ENCODE measurements at places on chromosomes 12 and 14.

- DNase-seq = no peak
Observed at GRCh38 chr14:89279649-89280232, 137.3 kb downstream of the FOXN3 start.

GRCh38 chr12:105425254-105426174 lies 95.0 kb downstream of the C12orf75 start:
- DNase-seq = no peak

- no peak for DNase-seq
Observed at GRCh38 chr14:106690333-106690891, 1164.0 kb downstream of the TMEM121 start.

- DNase-seq = no peak
Observed at GRCh38 chr12:115835445-115835844, 442.0 kb downstream of the MED13L start.

DNA sequence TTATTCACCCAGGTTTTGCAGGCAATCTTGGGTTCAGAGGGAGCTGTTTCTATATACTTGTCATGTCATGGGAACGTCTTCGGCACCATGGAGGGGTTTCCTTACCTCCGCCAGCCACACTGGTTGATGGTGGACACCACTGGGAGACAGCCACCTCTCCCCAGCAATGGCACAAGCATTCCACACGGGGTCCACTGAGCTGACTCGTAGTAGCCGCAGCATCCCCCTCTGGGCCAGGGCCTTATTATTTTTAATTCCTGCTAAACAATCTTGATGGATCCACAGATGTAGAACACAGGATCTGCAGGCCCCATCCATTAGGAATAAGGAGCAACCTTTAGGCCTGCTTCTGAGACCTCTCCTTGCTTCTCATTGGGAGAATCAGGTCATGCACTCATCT lies 132.9 kb downstream of the DICER1 start:
- no peak for DNase-seq

- peak; percentile 67 for DNase-seq
Observed at GRCh38 chr14:23562822-23563472, 4.6 kb downstream of the AP1G2 start.

DNA sequence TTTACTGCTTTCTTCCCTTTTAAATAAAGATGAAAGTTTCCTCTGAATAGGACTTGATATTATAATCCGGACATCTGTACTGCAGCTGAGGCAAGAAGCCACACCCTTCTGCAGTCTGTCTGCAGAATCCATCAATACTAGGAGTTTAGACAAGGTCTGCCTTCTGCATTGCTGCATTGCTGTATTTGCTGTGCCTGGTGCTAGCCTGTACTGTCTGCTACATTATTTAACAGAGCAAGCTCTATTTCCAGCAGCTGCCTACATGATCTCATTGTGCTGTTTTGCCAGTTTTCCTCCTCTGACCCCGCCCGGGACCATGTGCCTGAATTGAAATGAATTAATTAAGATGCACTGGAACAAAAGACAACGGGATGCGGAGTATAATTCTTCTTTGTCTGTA lies 1.7 kb downstream of the TUBA1A start:
- peak; percentile 75 for DNase-seq

GRCh38 chr14:73859145-73859544 lies 7.5 kb downstream of the PTGR2 start:
- DNase-seq = peak; percentile 42

DNA sequence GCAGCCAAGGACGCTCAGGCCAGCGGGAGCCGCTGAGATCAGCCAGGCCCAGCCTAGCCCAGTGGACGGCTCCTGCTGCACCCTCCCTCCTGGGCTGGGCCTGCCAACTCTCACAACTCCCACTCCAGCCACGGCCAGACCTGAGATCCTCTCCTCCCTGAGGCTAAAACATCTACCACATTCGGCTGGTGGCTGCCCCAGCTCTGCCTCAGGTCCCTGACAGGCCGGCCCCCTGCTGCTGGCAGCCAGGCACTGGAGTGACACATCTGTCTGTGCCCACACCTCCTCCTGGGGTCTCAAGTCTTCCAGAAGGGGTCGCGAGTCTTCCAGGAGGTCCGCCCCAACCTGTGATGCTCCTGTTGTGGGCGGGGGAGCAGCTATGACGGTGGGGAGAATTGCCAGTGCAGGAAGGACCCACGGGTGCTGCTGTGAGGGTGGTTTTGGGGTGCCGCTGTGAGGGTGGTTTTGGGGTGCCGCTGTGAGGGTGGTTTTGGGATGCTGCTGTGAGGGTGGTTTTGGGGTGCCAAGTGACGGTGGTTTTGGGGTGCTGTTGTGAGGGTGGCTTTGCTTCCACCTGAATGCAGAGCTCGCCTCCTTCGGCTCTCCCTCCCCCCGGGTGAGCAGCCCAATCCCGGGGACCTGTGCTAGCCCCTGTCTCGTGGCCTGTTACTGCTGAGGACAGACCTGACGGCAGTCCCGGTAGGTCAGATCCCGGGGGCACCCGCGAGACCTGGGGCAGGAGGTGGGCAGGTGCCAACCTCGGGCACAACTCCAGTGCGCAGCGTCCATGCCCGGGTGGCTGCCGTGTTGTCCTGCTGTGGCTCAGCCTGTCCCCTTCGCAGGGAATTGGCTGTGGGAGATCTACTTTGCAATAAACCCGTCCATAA lies 27.5 kb upstream of the C14orf180 start:
- no peak for DNase-seq

DNA sequence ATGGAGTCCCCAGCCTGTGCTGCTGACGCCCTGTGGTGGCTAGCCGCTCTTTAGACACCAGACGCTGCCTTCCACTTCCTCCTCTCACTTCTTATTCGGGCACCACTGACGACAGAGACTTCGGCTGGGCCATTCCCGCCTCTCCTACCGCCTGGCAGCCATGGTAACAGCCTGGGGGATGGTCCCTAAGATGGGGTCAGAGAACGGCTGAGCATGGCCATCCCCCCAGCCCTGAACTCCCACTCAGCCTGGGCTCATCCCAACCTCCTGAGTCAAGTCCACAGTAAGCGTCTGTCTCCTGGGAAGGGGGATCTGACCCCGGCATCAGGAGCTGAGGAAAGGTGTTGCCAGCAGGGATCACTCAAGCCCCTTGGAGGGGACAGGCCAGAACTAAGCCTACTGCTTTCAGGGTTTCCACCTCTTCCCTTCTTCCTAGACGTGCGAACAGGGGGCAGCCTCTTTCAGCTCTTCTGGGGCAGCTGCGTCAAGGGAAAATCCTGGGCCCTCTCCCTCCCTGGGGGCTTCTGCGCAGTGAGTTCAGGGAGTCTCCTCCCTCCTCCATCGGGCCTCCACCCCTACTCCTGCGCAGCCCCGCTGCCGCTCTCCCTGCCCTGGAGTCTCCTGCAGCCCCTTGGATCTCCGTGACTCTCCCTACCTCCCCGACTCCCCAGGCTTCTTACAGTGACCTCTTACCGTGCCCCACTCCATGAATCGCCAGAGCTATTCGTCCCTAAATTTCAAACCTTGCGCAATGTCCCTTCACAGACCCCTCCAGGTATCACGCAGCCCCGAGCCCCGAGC lies 643 bp upstream of the TAMALIN start:
- no peak for DNase-seq

DNA sequence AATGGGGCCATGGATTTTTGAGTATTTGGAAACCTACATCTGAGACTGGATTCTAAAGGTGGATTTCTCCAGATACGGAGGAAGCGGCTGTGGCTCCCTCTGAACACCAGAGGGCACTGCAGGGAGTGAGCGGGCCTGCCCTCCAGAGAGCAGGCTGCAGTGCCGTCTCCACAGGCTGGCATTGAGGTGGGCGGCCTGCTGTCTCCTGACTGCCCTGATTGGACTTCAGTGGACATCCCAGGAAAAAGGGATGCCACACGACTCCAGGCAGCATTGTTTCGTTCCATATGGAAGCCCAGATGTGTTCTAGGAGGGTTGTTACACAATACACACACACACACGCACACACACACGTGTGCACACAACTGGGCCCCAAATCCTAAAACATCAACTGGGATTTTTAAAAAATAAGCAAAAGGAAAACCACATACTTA lies 20.9 kb upstream of the ANO2 start:
- peak; percentile 57 for DNase-seq

- peak; percentile 85 for DNase-seq
Observed at GRCh38 chr12:46357438-46358324, 14.9 kb downstream of the SLC38A2 start.

DNA sequence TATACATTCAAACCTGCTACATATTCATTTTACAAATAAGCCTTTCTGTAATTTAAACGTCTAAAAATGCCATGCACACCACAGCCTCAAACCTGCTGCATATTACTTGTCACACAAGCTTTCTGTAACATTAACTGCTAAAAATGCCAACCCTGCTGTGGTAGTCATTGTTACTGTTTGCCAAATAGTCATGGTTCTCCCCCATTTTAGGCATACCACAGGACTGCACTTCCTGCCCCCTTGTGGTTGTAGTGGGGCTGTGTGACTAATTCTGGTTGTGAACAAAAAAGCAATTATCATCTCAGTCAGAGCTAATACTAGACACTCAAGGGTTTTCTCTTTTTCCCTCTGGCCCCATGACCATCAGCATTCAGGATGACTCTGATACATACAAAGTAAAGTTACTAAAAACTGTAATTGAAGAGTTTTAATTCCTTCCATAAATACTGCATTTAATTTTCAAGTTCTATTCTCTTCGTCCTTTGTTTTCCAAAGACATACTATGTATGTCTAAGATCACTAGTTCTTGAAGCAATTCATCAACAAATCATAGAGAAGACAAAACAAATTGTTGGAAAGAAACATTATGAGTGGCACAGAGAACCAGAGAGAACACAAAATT lies 5.7 kb upstream of the SLC35F4 start:
- peak; percentile 60 for DNase-seq

- DNase-seq = no peak
Observed at GRCh38 chr12:2654311-2654710, 140.5 kb upstream of the FKBP4 start.

GRCh38 chr12:26032719-26033241 lies 74.3 kb downstream of the RASSF8 start:
- DNase-seq = peak; percentile 81

DNA sequence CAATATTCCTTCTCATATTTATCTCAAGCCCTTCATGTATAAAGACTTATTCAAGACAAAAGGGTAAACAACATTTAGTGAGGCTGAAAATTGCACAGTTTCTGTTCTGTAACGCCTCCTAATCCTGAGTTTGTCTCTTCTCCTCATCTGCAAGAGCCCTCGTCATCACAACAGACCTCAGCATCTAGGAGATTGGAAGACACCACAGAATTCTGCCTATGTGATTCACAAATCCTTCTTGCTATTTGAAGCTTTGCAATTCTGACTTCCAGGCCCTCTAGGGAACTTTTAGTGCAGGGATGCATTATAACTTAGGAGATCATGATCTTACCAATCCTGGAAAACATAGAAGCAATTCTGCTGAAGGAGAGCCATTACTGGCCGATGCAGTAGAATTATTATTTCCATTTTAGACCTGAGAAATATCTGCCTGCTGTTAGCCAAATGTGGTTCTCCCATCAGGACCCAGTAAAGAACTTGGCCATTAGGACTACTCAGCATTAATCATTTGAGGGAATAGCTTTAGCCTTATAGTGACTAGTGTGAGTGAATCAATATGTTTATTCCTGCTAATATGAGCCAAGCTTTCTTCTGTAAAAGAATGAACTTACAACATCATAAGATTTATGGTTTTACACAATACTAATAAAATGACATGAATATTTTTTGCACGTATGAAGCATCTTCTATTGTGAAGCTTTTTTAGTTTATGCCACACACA lies 119.5 kb downstream of the ANO4 start:
- DNase-seq = no peak

GRCh38 chr12:19095756-19096480 lies 33.6 kb upstream of the PLEKHA5 start:
- DNase-seq = peak; percentile 22

DNA sequence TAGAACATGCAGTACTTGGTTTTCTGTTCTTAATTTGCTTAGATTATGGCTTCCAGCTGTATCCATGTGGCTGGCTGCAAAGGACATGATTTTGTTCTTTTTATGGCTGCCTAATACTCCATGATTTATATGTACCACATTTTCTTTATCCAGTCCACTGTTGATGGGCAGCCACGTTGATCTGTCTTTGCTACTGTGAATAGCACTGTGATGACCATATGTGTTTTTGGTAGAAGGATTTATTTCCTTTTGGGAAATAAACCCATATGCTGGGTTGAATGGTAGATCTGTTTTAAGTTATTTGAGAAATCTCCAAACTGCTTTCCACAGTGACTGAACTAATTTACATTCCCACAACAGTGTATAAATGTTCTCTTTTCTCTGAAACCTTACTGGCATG lies 86.2 kb upstream of the FERMT2 start:
- DNase-seq = no peak

DNA sequence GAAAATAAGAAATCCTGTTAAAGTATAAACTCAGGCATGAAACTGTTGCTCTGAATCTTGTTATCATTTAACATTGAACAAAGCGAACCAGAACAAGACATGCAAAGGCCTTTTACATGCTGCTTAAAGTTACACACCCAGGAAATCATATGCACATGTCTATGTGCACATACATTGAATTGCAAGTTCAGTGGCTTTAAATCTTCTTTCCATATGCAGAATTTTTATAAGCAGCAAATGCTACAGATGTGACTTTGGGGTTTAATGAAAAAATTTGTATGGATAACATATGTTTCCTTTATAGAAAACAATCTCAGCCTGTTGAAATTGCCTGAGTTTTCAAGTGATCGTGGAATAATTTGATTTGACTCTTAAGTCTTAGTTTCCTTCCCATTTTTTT lies 193.9 kb downstream of the AEBP2 start:
- DNase-seq = no peak

- DNase-seq = peak; percentile 96
Observed at GRCh38 chr12:2613326-2614073, 181.3 kb upstream of the FKBP4 start.

DNA sequence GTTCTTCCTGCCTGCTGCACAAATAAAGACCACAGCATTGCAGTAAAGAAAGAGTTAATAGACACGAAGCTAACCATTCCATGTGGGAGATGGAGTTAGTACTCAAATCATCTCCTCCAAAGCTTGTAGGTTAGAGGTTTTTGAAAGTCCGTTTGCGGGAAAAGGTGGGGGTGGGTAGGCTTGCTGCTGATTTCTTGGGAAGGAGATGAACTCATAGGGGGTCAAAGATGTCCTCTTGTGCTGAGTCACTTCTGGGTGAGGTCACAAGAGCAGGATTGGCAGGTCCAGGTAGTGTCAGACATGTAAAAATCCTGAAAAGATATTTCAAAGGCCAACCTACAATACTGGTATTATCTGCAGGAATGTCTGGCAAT lies 66.4 kb downstream of the PTHLH start:
- DNase-seq = no peak

- DNase-seq = peak; percentile 54
Observed at GRCh38 chr12:6229224-6230218, 29.3 kb downstream of the CD9 start.

- DNase-seq = no peak
Observed at GRCh38 chr14:76599559-76600287, 161.5 kb upstream of the VASH1 start.

- DNase-seq = peak; percentile 65
Observed at GRCh38 chr14:59679872-59680271, 103.3 kb upstream of the CCDC175 start.
